Thoracic aorta (tissue), 2 donors: ENCODE measurements at places on chromosomes 2 and 18. TPM values are rescaled to one million over a fixed set of nuclear protein-coding genes. Genes with fewer than 3 reads are reported as not detected.
A peak's percentile ranks its signal among the peaks of the same experiment; 100 is the strongest.

The GGCX gene
- 38.4 TPM for total RNA-seq

DNA sequence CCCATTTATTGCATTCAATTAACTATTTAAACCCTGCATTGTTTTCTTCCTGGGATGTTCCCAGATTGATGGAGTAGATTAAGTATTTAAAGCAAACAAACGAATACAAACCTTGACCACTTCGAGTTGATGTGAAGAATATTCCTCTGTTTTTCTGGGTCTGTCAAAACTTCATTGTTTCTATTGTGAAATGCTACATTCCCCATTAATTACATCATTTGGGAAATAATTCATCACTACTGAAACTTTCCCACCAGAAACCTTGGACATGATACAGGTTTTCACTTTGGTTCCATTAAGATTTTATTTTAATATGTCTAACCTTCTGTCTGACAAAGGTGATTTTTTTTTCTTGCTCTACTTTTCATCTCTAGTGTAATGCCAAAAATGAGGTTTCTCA lies 365.1 kb upstream of the ETAA1 start:
- H3K36me3 ChIP-seq = no peaks in the 10 kb centered on the region
- H3K4me1 ChIP-seq = no peaks in the 10 kb centered on the region
- H3K4me3 ChIP-seq = no peak overlapping the region
- H3K27ac ChIP-seq = no peak overlapping the region
- no peaks in the 10 kb centered on the region for H3K27me3 ChIP-seq
- no peak for DNase-seq

The SERPINB12 gene
- total RNA-seq = not detected

The COL4A4 gene
- 34.0 TPM for total RNA-seq

DNA sequence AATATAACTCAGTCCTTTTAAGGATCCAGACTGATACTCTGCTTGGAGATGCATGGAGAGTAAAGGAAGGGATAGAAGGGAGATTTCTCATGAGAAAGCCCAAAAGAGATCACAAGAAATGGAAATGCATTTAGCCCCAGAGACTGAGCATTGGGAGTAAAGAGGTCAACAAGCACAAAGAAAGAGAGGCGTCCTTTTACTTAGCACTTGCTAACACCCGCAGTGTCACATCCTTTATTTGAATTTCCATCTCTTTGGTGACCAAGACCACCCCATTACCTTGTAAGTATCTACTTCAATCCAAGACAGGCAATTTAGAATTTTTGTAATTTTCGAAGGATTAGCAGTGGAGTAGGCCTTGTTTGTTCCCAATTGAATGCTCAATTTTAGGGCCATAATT lies 111.8 kb upstream of the DCC start:
- no peak overlapping the region for H3K4me3 ChIP-seq
- H3K4me1 ChIP-seq = no peaks in the 10 kb centered on the region
- no peaks in the 10 kb centered on the region for H3K36me3 ChIP-seq
- no peak overlapping the region for H3K27ac ChIP-seq
- DNase-seq = no peak

DNA sequence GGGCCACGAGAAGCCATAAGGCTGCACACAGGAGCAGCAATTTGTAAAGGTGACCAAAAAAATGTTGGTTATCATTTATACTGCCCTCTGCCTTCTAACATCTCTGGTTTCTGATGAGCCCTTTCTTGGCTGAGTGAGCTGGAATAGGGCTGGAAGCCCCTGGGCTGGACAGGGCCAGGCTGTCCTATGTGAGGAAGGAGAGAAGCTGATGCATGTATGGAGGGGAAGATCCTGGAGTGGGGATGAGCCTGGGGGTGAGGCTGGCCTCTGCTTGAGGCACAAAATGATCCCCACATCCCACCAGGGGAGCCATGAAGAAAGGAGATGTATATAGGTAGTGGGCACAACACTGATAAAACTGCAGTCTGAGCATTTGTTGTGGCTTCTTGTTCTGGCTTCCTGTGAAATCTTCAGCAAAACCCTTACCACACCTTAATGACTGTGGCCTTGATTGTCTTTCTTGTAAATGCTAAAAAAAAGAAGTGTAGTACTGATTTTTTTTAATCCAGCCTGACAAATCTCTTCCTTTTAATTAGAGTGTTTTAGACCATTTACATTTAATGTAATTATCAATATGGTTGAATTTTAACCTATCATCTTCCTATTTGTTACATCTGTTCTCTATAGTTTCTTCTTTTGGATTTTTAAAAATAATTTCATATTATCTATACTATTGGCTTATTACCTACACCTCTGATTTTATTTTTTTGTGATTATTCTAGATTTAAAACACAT lies 5.6 kb downstream of the SNED1 start:
- peaks cover 38% of the 10 kb centered on the region for H3K4me1 ChIP-seq
- H3K27me3 ChIP-seq = no peaks in the 10 kb centered on the region
- H3K4me3 ChIP-seq = peak overlapping the region; percentile 2
- DNase-seq = no peak
